T-helper 22 cell (primary cell): ENCODE measurements at places on chromosomes 2 and 18.
A peak's percentile ranks its signal among the peaks of the same experiment; 100 is the strongest.

- no peak for DNase-seq
Measured at GRCh38 chr2:67050622-67051021, 346.5 kb upstream of the ETAA1 start.

GRCh38 chr2:48588745-48589144 lies 28.9 kb upstream of the GTF2A1L start:
- no peak for DNase-seq

DNA sequence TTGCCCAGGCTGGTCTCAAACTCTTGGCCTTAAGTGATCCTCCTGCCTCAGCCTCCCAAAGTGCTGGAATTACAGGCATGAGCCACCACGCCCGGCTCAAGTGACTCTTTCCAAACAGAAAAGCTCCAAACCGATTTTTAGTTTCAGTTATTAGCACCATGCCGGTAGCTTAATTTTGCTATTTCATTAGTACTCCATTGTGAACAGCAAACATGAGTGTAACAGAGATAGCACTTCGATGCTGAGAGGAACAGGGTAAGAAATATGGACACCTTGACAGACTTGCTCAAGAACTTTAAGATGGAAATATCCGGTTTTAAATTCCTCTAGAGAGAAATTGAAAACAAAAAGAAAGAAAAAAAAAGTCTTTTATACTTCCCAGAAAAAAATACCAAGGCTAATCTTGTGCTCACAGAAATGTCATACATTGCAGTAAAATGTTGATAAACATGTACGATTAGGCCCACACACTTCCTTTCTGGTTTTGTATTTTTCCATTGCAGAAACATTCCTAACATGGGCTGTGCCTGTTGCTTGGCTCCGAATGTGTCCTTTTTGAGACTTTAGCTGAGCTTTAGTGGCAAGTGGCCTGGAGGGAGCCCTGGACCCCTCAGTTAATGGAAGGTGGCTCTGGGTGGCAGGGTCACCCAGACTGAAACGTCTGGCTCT lies 18.3 kb downstream of the FHL2 start:
- DNase-seq = no peak

- DNase-seq = no peak
Measured at GRCh38 chr18:6598657-6599056, 130.9 kb upstream of the ARHGAP28 start.

GRCh38 chr2:89850481-89850880 lies 1159.0 kb downstream of the RPIA start:
- DNase-seq = no peak

- DNase-seq = no peak
Measured at GRCh38 chr2:221342388-221342787, 229.7 kb downstream of the EPHA4 start.

DNA sequence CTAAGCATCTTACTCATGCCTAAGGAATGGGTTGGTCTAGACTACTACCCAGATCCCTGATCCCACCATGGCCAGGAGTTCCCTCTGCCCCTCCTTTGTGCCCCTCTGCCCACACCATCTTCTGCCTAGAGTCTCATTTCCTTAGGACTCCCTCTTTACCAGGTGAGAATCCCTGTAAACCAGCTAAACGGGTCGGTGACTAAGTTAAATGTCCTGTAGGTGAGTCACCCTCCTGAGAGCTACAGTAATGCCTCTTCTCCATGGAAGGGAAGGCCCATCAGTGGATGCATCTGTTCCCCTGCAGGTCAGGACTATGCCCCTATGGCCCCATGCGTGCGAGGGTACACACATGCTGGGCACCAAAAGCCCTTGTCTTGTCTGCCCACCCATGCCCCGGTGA lies 25.4 kb downstream of the PTGR3 start:
- DNase-seq = no peak

DNA sequence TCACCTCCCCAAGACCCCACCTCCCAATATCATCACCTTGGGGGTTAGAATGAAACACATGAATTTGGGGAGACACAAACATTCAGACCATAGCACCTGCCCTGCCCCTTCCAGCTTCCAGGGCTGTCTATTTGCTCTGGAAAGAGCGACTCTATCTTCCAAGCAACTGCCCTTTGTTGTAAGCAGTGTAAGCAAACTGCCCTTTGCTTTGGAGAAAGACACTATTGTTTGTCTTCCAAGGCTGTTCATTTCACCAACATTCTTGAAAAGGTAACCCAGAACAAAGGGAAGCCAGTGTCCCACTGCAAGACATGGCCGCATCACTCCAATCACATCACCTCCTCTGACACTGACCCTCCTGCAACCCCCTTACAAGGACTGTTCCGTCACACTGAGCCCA lies 16.9 kb upstream of the SEH1L start:
- no peak for DNase-seq

DNA sequence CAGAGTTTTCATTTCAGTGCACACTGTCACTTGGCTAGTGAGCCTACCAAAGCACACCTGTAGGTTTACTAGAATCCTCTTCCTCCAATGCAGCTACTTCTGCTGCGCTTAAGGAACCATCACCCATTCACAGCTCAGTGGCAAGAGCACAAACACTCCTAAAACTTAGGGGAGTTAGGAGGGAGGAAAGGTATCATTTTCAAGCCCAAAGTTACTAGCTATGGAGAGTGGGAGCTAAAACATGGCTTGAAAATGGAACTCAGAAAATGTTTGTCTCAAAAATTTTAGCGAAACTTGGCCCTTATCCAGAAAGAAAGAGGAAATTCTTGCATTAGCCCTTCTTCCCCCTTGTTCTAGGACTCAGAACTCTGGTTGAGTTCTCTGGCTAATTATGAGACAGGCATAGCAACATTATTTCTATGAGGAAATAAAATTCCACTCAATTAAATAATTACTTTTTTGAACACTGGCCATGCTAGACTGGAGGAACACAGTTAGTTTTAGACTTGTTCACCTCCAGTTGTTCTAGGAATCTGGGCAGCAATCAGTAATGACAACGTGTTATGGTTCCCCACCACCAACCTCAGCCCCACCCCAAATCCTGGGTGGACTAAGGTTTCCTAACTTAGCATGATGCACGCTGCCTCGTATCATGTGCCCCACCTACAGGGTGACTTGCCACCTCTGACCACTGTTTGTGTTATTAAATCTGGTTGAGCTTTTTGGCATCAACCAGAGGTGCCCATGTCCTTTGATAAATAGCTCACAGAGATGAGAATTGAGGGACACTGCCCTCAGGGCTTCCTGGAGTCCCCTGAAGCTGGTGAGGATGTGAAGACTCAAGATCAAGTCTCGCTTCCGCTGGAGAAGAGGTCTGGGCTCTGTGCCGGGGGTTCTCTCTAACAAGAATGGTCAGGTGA lies 32.8 kb downstream of the LPIN2 start:
- DNase-seq = no peak

DNA sequence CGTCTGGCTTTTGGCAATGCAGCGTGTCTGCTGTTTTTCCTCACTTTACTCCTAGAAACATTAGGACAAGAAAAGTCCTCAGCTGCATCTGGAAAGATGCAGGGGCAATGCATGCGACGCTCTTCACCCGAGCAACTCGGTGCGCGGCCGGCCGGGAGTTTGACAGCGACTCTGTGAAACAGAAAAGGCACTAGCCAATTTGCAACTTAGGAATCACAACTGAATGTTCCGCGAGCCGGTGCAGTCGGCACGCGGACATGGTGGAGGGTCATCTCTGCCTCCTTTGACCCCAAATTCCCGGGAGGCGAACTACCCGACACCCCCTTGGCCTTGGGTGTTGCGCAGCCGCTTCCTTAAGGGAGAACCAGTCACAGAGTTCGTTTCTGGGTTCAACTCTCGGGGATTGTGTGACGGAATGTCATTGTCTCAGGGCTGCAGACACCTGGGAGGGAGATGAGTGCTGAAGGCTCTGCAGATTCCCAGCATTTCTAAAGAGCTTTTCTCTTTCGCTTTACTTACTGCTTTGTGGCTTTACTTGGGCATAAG lies 9.8 kb downstream of the NR4A2 start:
- no peak for DNase-seq

DNA sequence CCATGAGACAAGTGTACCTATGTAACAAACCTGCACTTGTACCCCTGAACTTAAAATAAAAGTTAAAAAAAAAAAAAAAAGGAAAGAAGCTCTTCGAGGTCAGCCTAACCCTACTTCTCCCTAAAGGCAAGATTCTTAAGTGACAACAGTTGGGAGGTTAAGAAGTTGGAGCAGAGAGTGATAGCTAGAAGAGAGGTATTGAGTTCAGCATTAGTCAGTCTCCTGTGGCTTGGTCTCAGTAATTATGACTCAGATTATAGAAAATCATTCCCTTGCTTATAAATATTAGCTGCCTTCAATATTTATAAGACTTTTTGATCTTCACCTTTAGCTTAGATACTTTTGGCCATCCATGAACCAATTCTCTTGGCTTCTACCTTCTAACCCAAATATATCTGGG lies 926.8 kb upstream of the SLC39A10 start:
- no peak for DNase-seq

DNA sequence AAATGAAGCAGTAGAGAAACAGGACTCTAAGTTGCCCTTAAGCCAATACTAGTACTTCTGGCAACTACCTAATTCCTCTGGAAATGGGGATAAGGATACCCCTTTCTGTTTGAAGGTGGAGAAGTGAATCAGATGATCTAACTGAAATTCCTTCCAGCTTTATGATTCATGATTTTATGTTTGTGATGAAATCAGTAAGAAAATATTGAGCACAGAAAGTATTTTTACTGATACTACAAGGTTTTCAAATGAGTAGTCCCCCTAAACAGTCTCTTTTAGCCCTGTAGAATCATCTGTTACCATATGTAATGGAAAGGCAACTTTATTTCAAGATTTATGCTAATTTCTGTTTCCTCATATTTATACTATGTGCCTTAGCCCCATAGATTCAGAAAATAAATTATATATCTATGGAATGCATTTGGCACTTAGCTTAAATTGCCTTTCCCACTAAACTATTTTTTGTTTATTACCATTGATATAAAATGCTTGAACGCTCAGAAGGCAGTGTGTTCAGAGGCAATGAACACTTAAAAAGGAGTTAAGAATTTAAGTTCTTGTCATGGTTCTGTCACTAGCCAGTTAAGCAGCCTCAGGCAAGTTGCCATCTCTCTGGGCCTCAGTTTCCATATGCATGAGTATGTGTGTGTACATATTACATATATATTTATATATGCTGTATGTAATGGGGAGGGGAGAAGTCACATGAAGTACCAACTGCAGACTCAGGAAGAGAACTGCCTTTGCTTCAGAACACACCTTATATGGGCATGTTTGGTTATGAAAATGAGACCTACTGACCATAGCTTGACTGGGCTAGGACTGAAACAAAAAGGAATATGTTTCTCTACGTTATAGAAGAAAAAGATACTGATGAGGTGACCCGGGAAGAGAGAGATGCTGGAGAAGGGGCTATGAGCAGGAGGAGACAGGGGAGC lies 97.7 kb downstream of the CDC42EP3 start:
- no peak for DNase-seq

DNA sequence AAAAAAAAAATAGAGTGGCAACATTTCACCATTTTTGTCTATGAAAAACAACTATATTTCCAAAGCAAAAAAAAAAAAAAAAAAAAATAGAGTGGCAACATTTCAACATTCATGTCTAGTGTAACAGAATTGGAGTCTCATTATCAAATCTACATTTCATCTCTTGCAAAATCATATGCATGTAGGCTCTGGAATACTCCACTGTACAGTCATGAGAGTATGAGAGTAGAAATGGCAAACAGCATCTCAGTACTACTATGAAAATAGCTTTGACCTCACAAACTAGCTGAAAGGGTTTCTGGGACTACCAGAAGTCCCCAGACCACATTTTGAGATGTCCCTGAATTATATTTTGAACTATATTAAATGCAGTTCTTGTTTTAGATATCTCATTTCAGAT lies 82.8 kb downstream of the SMAD2 start:
- no peak for DNase-seq

GRCh38 chr2:26449278-26450030 lies 28.5 kb downstream of the OTOF start:
- DNase-seq = no peak

GRCh38 chr2:164570475-164570874 lies 50.8 kb downstream of the GRB14 start:
- no peak for DNase-seq

DNA sequence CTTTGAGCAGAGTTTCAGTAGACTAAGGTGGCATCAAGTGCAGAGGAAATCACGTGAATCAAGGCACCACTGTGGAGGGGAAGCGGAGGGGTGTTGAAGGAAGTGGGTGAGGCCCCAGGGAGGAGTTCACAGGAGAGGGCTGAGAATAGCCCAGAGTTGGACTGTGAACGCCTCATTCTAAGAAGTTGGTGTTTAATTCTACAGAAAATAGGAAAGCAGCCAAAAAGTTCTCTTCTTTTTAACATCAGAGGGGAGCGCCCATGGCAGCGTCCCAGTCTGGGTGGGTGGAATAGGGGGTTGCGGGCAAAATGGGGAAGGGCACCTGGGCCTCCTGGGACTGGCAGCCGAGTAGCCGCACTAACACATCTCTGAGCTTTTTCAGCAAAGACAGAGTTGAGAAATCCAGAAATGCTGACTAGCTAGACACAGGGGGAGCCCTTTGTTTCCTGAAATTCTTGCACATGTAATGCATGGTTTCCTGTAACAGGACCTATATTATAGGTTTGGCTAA lies 97.0 kb downstream of the NEB start:
- DNase-seq = peak; percentile 37

DNA sequence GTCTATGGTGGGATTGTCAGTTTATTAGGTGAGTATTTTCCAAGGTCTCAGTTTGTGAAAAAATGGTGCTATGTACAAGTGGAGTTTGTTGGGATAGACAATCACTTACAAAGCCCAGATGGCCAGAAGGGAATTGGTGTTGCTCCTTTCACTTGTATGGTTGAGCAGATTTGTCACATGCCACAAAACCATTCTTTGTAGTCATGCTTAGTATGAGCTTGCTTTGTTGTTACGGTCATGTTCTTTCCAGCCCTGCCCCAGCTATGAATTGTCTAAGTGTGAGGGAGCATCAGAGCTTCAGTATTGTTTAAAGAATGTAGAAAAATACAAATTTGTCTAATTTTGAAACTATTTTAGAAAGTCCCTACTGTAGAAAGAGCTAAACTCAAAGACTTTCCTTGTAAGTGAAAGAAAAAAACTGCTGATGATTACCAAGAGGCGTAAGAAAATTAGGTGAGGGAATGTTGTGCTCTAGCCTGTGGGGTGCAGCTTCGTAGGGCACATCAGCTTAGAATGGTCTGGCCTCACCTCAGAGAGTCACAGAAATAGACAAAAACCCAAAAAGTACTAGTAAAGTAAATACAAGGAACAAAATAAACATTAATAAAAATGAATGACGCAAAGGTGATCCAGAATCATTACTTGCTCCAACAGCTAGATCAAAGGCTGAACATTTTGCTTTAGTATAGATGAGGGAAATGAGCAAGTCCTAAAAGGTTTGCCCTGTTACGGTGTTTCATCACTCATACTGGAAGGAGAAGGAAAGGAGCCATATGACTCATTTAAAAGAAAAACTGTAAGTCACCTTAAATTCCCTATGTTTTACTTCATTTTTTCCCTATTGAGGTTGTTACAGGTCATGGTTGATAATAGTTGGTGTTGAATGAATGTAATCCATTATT lies 9.2 kb downstream of the TGIF1 start:
- no peak for DNase-seq

GRCh38 chr2:107148496-107148895 lies 262.5 kb upstream of the ST6GAL2 start:
- DNase-seq = no peak
